NCI-H1930 (cell line): ENCODE measurements at places on chromosomes 7 and 10.

GRCh38 chr10:57262892-57263291, 901.8 kb upstream of the ZWINT start:
- no peak for DNase-seq

GRCh38 chr7:82438521-82438920, 5.1 kb downstream of the CACNA2D1 start:
- DNase-seq = no peak

GRCh38 chr7:18445916-18446520, 49.5 kb upstream of the HDAC9 start:
- DNase-seq = no peak

DNA sequence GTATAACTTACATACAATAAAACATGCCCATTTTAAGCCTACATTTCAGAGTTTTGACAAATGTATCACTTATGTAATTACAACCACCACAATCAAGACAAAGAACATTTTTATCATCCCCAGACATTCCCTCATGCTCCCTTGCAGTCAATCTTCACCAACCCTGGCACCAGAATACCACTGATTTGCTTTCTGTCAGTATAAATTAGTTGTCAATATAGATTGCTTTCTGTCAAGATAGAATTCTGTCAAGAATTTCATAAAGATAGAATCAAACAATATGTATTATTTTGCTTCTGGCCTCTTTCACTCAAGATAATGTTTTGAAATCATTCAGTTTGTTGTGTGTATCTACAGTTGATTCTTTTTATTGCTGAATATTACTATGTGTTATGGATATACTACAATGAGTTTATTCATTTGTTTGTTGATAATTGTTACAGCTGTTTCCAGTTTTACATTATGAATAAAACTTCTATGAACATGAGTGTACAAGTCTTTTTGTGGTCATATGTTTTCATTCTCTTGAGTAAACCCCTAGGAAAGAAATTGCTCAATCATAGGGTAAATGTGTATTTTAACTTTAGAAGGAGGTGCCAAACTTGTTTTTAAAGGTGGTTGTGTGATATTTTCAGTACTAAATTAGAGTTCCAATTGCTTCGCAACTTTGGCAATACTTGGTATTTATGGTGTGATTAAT, 56.9 kb downstream of the IFIT5 start:
- DNase-seq = no peak
